ENCODE measurements at places on chromosomes 3 and 15. TPM values are rescaled to one million over a fixed set of nuclear protein-coding genes. Genes with fewer than 3 reads are reported as not detected.
A peak's percentile ranks its signal among the peaks of the same experiment; 100 is the strongest.

- DNase-seq = no peak
- no peaks in the 10 kb centered on the region for H3K36me3 ChIP-seq
- no peaks in the 10 kb centered on the region for H3K4me1 ChIP-seq
- no peaks in the 10 kb centered on the region for H3K27me3 ChIP-seq
- no peak overlapping the region for H3K27ac ChIP-seq
- H3K4me3 ChIP-seq = no peak overlapping the region
Measured at GRCh38 chr3:3881050-3881449, 81.8 kb downstream of the LRRN1 start.

- DNase-seq = no peak
- no peaks in the 10 kb centered on the region for H3K4me1 ChIP-seq
- H3K36me3 ChIP-seq = no peaks in the 10 kb centered on the region
Measured at GRCh38 chr3:70065696-70066253, 66.2 kb downstream of the SAMMSON start.

GRCh38 chr3:150275941-150276340 lies 132.2 kb upstream of the TSC22D2 start:
- H3K4me1 ChIP-seq = no peaks in the 10 kb centered on the region
- H3K27me3 ChIP-seq = peaks cover 38% of the 10 kb centered on the region
- no peaks in the 10 kb centered on the region for H3K36me3 ChIP-seq
- no peak overlapping the region for H3K4me3 ChIP-seq
- no peak overlapping the region for H3K27ac ChIP-seq

GRCh38 chr15:52677593-52678467 lies 1.4 kb downstream of the ATOSA start:
- H3K27ac ChIP-seq = peak overlapping the region; percentile 100
- H3K27me3 ChIP-seq = no peaks in the 10 kb centered on the region
- DNase-seq = peak; percentile 58
- H3K36me3 ChIP-seq = peaks cover 15% of the 10 kb centered on the region
- H3K4me3 ChIP-seq = peak overlapping the region; percentile 100

GRCh38 chr3:63150880-63151279 lies 127.2 kb upstream of the SYNPR start:
- no peak for DNase-seq
- H3K4me3 ChIP-seq = no peak overlapping the region
- H3K36me3 ChIP-seq = no peaks in the 10 kb centered on the region
- H3K4me1 ChIP-seq = no peaks in the 10 kb centered on the region
- H3K27ac ChIP-seq = no peak overlapping the region
- H3K27me3 ChIP-seq = no peaks in the 10 kb centered on the region

DNA sequence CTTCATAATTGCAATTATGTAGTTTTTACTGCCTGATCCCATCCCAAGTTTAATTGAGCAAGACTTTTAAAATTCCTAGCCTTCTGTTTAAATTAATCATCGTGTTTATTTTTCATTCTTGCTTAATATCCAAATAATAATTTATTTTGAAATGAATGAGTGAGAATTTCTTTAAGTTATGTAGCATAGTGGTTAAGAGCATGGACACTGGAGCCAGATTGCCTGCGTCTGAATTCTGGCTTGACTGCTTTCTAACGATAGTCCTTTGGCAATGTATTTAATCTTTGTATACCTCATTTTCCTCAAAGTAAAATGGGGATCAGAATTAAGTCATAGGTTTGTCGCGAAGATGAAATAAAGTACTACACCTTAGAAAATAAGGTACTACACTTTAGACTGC lies 71.4 kb downstream of the LRRC49 start:
- no peaks in the 10 kb centered on the region for H3K36me3 ChIP-seq
- no peaks in the 10 kb centered on the region for H3K4me1 ChIP-seq
- no peaks in the 10 kb centered on the region for H3K27me3 ChIP-seq
- no peak for DNase-seq

Gene TMEM266
- not detected for total RNA-seq

Gene CACNA2D2
- 2.5 TPM for total RNA-seq

Gene DAG1
- total RNA-seq = 14.1 TPM

Gene GOLGA8J
- 0.31 TPM for total RNA-seq
